CD4-positive, alpha-beta T cell treated with Interleukin-10 for 1 hour (primary cell): ENCODE measurements at places on chromosomes 11 and 22.

GRCh38 chr22:38957046-38957770, at the start of gene APOBEC3A:
APOBEC3A (plus strand) TSS chr22:38957609; CDS start chr22:38957692, 83 bp downstream.
- peak; percentile 13 for DNase-seq

DNA sequence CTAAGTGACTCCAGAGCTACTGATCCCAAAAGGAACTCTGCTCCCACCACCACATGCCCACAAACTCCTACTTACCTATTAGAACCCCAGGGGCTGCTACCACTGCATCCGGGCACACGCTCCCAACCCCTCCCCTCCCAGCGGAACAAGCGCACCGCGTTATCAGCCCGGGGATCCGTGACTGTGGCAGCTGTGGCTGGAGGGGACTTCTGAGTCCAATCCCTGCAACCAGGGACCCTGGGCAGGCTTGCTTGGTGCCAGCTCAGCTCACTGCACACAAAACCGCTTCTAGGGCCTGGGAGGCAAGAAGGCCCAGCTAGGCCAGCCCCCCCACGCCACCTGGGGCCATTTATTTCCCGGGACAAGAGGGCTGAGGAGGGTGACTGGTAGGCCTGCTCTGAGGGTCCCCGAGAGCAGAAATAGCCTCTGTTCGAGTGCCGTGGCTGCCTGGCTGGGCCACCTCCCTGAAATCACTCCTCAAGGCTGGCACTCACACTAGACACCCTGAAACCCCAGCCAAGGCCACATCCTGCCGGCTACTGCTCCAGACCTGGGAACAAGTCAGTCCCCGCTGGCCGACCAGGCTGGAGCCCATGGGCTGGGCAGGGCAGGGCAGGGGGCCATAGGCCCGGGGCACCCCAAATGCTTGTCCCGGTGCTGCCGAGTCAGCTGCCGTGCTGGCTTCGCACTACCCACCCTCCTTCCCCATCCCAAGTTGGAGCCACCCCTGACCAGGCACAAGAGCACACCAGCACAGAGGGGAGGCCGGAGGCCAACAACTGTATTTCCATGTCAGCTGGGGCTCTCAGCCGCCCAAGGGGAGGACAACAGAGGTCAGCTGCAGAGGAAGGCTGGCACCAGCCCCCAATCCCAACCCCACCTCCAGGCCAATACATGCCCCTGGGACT, 1.9 kb upstream of the IFITM10 start:
- no peak for DNase-seq

DNA sequence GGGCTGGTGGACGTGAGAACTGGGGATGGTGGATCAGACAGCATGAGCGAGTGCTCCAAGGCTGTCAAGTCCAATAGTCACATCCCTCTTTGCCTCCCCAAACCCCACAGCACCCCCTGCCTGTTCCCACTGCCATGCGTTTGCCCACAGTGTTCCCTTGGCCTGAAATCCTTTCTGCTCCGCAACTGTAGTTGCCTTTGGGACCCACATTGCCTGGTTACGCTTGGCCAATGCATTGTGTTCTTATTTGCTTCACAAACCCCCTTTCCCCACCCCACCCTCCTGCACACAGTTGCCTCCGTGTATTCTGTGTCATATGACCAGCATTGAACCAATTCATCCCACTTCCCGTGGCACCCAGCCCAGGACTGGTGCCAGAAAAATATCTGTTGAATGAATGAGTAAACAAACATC, 2.1 kb upstream of the KIAA0930 start:
- no peak for DNase-seq

- DNase-seq, result no peak
These were observed 15.3 kb upstream of the ANKK1 start for GRCh38 chr11:113372309-113372708.

- no peak for DNase-seq
These were observed 227.6 kb downstream of the ST3GAL4 start for GRCh38 chr11:126583101-126583500.

DNA sequence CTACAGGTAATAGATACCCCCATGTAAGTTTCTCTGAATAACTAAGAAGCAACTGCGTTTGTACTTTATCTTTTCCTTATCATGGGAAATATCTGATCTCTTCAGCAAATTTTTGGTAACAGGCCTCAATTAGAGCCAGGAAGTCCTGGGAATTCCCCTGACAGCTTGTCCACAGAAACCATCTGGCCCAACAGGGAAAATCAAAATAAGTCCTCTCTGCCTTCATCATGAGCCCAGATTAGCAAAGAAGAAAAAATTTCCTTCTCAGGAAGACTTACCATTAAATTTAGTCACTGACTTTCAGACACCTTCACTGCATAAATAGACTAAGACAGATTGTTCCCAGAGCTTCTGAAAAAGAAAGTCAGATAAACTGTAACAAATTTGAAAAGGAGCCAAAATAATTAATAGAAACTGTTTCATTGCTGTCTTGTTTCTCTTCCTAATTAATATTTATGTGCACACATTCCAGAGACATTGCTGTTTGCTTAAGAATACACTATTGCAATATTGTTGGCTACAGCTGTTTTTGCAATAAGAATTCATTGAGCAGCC, 278.1 kb upstream of the FAT3 start:
- no peak for DNase-seq

DNA sequence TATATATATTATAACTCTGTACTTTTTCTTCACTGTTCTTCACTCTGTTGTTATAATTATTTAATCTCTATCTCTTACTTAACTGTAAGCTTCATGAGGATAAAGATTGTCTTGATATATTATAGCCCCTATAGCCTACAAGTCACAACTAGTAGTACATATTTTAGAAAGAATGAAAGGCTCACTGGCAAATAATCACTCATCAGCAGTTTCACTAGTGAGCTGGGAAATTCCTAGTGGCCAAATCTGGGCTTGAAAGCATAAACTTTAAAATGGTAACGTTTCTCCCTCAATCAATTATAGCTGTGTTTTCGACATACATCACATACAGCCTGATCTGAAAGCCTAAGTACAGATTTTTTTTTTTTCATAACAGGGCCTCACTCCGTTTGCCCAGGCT, 42.5 kb downstream of the CTSC start:
- no peak for DNase-seq

DNA sequence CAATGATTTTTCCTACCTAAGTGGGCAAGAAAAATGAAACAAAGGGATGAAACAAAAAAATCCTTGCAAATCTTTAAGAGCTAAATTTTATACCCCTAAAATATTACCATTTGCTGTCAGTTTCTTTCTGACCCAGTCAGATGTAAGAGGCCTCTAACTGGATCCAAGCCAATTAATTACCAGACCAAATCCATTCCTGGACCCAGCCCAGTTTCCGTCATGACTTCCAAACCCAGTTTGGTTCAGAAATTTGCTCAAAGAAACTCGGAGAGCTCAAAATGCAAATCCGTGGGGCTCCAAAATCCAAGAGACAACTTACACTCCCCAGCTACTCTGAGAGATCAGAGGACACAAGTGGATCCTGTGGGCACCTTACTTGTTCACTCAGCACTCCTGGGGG, 46.8 kb downstream of the TRIM44 start:
- DNase-seq, result no peak

DNA sequence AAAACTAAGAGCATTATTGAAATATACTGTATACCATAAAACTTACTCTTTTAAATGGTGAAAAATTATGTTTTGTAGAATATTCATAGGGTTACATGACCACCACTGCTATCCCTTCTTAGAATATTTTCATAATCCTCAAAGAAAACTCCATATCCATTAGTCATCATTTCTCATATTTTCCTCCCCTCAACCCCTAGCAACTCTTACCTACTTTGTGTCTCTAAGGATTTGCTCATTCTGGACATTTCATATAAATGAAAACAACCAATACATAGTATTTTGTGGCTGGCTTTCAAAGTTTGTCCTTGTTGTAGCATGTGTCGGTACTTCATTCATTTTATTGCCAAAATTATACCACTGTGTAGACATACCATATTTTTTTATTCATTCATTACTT, 863.8 kb downstream of the KCNA4 start:
- no peak for DNase-seq

- DNase-seq, result no peak
These were observed 40.0 kb upstream of the RTL6 start for GRCh38 chr22:44538051-44538450.

GRCh38 chr22:23772649-23773473, at the start of gene MMP11:
MMP11 (plus strand) TSS chr22:23772849; CDS start chr22:23772871, 22 bp downstream.
- peak; percentile 56 for DNase-seq

GRCh38 chr11:64762674-64763525, 3.1 kb upstream of the PYGM start:
- peak; percentile 44 for DNase-seq

DNA sequence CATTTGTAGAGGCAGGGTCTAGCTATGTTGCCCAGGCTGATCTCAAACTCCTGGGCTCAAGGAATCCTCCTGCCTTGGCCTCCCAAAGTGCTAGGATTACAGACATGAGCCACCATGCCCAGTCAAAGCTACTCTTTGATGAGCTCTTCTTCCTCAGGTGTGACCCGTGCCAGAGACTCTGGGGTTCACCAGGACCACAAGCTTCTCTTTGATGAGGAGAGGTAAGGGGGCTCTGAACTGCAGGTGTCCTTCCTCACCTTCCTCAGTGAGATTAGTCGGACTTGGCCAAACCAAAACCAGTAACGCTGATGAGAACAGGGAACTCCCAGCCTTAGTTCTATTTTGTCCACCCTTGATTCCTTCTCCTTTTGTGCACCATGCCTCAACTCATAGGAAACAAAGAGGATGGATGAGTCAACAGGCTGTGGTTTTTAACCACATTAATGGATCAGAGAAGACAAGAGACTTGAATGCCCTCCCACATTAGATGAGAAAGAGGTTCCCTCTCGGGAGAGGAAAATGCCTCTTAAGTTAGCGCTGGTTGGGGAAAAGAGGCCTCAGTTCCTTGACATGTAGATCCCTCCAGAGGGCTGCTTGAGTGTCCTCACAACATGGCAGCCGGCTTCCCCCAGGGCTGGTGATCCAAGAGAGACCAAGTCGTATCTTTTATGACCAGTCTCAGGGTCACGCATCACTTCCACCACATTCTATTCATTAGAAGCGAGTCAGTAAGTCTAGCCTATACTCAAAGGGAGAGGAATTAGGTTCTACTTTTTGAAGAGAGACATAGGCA, 25.7 kb upstream of the CTR9 start:
- peak; percentile 15 for DNase-seq

GRCh38 chr11:105357764-105358163, 218.2 kb upstream of the CARD18 start:
- no peak for DNase-seq

DNA sequence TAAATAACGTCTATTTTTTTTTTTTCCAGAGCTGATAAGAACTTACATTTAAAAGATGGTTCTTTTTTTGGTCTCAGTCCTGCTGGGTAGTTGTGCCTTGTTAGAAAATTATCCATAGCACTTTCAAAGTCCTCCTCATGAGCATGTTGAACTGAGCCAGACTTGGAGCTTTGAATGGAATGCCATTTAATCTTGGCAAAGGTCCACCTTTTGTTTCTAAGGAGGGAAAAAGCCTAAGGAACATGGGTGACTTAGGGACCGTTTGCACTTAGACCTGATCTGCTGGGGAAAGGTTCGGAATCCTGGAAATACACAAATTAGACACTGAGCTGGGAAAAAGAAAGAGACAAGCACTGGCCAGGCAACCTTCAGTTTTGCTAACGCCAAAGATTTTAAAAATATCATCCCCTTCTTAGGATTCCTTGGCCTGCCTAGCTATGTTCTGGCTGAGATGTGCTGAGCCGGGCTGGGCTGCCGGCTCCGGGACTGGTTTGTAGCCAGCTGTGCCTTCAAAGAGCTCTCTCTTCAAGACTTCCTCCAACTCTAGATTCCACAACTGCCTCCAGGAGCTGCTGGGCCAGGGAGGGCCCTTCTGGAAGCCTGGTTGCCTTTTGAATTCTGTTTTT, 67.4 kb downstream of the ENDOD1 start:
- no peak for DNase-seq

DNA sequence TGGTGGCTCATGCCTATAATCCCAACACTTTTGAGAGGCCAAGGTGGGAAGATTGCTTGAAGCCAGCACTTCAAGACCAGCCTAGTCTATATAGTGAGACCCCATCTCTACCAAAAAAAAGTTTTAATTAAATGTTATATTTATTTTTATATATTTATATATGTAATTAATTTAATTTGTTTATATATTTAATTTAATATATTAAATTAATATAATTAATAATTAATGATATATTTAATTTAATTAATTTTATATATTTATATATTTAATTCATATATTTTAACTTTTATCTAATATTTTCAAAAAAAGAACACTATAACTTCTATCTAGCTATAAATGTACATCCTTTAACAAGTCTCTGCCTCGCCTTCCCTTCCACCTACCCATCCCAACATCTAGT, 104.8 kb downstream of the PAX6 start:
- no peak for DNase-seq

GRCh38 chr11:8335683-8336082, 72.0 kb upstream of the LMO1 start:
- DNase-seq, result no peak

DNA sequence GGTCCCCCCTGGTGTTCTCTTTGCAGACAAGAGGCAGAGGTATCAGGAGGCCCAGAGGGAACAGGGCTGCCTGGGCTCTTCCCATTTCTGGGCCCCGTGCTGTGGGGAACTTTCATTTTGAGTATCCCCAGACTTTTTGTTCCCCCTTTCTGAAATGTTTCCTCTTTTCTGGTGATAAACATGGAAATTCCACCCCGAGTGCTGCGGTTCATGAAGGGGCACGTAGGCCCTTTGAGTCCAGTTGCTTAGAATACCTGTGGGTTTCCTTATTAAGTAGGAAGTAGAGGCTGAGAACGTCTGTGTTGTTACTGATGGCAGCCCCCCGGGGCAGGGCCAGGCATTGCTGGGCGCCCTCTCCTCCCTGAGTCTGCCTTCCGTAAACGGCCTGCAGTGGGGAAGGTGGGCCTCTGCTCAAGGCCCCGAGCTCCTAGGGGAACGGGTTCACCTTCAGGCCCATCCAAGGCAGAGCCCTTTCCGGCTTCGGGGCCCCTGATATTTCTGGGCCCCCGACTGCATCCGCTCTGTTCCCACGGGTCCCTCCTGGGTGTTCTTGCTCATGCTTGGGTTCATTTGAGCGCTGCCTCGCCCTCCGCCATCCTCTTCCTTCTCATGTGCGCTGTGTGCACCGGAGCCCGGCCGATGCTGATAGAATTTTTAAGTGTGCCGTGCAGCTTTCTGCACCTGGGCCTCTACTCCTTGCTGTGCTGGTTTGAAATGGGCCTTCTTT, 12.0 kb downstream of the TBC1D22A start:
- DNase-seq, result peak; percentile 37

DNA sequence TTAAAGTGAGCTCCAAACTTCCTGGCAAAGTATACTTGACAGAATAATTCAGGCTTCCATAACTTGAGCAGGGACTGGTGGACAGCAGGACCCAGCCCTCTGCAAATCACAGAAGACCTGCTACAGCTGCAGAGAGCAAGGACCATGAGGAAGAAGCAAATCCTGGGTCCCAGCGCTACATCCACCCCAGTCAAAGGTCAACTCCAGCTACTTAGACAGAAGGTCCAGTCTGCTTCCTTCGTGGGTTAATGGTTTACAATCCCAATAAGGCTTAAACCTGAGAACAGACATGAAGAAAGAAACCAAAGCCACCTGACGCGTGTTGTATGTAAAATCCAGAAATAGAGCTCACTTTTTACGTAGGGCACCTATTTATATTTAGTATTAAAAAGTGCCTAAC, 57.7 kb downstream of the SHANK2 start:
- DNase-seq, result no peak
